Kidney (tissue), 22 donors: ENCODE measurements at places on chromosomes 5 and 9. TPM values are rescaled to one million over a fixed set of nuclear protein-coding genes. Genes with fewer than 3 reads are reported as not detected.

GRCh38 chr5:34563269-34563668 is 92.9 kb upstream of the RAI14 start:
- no peak for DNase-seq

GRCh38 chr9:132443951-132444607 is 34.1 kb downstream of the CFAP77 start:
- DNase-seq, result no peak

DNA sequence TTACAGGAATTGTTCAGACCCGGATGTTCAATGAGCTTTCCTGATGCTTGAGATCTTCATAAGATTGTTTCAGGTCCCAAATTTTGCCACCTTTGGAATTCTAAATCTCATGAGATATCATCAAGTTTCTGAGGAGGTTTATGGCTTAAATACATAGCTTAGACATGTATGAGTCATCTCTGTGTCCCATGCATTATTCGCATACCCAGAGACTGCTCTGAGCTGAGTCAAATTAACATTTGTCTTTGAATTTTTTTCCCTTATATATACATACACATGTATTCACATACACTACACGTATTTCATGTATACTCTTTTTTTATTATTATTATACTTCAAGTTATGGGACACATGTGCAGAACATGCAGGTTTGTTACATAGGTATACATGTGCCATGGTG is 744.6 kb downstream of the BRINP1 start:
- DNase-seq, result no peak

- DNase-seq, result peak; percentile 60
These were observed 602 bp downstream of the CCNI2 start for GRCh38 chr5:132747616-132748440.

DNA sequence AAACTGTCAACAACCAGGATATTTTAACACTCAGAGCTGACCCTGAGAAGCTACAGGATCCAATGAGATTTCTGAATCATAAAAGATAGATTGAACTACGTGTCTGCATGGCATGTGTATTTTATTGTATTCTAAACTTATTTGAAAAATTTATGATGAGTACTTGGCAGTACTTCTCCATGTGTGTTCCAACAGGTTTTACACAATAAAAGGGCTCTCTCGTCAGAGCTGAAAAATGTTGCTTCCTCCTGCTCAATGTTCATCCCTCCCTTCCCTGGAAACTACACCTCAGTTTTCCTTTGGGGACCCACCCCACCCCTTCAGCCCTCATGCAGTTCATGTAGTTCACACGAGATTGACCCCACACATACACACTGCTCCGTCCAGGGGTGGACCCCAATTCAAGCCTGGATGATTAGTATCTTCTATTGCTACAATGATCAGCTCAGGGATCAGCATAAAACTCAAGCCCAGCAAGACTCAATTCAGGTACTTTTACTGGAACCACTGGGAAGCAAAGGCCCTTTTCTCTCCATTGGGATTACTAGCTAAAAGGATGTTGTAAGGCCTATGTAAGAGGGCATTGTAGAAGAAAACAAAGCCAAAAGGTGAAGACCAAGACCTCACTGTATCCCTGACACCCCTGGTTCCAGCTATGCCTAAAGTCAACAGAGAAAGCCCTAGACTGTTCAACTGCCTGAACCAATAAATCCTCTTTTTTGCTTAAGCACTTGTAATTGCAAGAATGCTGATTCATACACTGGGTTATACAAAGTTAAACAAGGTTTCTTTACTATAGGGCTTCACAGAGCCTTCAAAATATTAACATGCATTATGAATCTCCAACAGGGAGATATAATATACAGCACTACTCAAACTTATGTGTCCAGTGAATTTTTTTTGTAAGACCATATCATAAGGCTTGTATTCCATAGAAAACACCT is 112.6 kb downstream of the SAXO1 start:
- DNase-seq, result no peak

The HINT1 gene
- 220 TPM for total RNA-seq

DNA sequence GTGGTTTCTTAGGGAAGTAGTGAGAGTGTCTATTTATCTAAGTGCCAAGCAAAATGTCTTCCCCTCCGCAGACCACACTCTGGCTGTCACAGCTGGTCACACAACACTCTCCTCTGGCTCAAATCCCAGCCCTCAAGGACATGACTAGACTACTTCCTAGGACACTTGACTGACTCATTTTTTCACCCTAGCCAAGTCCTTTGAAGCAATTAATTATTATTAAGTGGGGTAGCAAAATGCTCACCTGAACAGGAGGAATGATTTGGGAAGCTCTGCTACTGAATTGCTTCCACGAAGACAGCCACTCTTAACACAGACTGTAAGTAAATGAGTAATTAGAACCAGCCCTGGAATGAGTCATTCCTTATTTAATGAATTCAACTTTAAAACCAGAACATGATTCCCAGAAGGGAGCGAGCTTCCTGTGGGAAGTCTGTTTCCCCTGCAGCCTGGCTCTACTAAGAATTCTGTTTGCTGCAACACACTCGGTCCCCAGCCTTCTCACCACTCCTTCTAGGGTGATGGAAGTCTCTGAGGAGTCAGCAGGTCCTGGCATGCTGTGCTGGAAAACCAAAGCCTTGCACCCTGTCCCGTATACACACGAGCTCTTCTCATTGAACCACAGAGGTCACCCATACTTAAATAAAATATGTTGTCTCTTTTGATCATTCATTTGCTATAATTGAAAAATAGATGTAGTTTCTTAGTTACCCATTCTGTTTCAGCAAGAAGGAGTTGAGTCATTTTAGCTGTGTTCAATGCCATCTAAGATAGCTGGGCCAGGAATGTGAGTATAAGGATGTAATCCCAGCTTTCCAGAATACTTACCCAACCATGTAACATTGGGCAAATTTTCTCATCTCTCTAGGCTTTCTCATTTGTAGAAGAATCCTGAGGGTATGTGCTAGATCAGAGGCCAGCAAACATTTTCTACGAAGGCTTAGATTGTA is 218.6 kb upstream of the RASEF start:
- DNase-seq, result no peak

- DNase-seq, result peak; percentile 65
These were observed 27.8 kb downstream of the PRLR start for GRCh38 chr5:35202319-35203111.

The RLN2 gene
- 1.1 TPM for total RNA-seq

DNA sequence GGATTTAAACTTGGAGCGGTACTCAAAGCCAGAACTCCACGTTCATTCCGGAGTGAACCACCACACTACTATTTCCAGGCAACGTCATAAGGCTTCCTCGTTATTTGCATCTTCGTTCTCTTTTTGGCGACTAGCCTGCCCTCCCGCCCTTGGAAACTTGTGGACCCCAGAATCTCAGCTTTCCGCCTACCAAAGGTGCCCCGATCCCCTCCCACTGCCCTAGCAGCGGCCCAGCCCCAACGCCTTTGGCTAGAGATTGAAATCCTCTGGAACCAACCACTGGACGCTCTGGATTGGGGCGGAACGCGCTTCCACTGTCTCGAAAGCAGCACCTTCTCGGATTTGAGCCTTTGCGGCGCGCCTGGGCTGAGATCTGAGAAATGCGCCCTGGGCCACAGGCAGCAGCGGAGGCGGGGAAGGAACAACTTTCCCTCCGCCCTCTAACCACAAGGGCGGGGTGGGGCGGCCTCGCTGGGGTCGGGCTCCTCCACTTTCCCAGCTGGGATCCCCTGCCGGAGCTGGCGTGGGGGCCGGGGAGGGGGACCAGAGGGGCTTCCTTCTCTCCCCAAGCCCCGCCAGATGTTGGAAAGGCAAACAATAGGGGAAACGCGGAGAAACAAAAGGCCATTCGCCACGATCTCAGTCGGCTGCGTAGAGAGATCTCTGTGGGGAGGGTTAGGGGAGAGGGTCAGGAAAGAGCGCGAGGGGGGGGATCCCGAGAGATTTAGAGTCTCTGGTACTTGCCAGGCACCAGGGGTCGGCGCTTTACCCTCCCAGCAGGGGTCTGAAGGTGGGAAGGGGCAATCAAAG is 1.3 kb downstream of the MOB3B start:
- peak; percentile 92 for DNase-seq

DNA sequence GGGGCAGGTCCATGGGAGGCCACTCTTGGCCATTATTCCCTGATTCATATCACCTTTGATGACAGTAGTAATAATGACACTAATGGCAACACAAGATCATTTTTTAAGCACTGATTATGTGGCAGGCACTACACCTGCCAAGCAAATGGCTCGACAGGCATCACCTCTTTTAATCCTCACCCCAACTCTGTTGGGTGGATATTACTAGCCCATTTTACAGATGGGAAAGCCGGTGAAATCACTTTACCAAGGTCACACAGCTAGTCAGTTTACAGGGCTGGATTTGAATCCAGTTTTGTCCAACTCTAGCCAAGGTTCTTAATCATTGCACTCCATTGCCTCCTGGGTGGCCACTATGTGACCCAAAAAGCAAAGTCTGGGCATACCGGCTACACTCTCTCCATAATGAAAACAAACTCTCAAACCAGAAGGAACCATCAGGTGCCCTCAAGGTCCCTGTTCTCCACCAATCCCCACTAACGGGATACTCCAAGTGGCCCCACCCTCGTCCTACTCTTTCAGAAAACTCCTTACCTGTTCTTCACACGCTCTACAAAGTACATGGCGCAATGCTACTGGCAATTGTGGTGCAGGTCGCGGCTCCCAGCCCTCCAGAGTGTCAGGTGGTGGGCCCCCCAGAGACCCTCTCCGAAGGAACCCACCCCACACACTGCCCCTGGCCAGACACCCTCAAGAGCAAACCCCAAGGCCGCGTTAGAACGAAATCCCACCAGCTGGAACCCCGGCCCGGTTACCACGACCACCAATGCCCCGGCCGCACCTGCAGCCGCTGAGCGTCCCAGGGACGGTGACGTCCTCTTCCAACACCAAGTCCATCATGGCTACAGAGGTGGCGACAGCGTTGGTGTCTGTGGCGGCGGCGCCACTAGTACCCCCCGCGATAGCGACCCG is 572 bp downstream of the CDK5RAP2 start:
- peak; percentile 56 for DNase-seq

The GRHPR gene
- total RNA-seq, result 101 TPM

The SMIM33 gene
- total RNA-seq, result 0.13 TPM

GRCh38 chr5:74355041-74355824 is 285.3 kb downstream of the ENC1 start:
- DNase-seq, result no peak

The ZDHHC11B gene
- 5.4 TPM for total RNA-seq

The RORB gene
- total RNA-seq, result 0.41 TPM

- DNase-seq, result no peak
These were observed 129.2 kb upstream of the TNPO1 start for GRCh38 chr5:72687288-72687687.

- DNase-seq, result no peak
These were observed 216.1 kb downstream of the NFIB start for GRCh38 chr9:14097666-14098415.

- no peak for DNase-seq
These were observed 277.7 kb upstream of the PCSK5 start for GRCh38 chr9:75612754-75613153.

The ARL14EPL gene
- not detected for total RNA-seq

The MUSK gene
- total RNA-seq, result 0.31 TPM
